ENCODE measurements at places on chromosomes 11 and 22.

- no peak for DNase-seq
These were observed 3.4 kb downstream of the TAGLN start for GRCh38 chr11:117202386-117203068.

- no peak for DNase-seq
These were observed 38.8 kb downstream of the CLDN25 start for GRCh38 chr11:113818426-113818825.

- DNase-seq: no peak
These were observed 87.1 kb upstream of the CSNK2A3 start for GRCh38 chr11:11440144-11440543.

DNA sequence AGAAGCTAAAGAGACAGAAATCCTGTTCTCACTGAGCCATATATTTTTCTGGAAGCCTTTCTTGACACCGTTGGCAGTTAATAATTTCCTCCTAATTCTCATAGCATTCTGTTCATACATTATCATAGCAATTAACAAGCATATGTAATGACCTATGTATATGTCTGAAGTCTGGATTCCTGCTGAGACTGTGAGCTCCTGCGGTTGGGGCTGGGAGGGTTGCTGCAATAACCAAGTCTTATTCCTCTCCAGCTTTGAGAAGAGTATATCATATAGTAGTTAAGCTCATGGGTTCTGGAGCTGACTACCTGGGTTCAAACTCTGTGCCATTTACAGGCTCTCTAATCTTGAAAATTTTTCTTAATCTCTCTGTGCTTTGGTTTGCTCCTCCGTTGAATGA, 175.2 kb downstream of the MAML2 start:
- DNase-seq: no peak

DNA sequence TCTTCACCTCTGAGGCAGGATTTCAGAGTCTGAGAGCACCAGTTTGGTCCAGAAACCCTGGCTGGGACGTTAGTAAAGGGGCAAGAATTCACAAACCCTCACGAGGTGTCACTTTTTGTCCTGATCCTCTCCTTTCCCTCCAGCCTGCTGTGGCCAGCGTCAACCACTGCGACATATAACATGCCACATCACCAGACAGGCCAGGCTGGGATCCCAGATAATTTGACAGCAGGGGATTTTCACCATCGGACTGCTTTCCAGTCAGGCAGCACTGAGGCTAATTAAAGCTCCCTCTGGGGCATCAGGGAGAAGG, 36.8 kb upstream of the RBFOX2 start:
- no peak for DNase-seq

DNA sequence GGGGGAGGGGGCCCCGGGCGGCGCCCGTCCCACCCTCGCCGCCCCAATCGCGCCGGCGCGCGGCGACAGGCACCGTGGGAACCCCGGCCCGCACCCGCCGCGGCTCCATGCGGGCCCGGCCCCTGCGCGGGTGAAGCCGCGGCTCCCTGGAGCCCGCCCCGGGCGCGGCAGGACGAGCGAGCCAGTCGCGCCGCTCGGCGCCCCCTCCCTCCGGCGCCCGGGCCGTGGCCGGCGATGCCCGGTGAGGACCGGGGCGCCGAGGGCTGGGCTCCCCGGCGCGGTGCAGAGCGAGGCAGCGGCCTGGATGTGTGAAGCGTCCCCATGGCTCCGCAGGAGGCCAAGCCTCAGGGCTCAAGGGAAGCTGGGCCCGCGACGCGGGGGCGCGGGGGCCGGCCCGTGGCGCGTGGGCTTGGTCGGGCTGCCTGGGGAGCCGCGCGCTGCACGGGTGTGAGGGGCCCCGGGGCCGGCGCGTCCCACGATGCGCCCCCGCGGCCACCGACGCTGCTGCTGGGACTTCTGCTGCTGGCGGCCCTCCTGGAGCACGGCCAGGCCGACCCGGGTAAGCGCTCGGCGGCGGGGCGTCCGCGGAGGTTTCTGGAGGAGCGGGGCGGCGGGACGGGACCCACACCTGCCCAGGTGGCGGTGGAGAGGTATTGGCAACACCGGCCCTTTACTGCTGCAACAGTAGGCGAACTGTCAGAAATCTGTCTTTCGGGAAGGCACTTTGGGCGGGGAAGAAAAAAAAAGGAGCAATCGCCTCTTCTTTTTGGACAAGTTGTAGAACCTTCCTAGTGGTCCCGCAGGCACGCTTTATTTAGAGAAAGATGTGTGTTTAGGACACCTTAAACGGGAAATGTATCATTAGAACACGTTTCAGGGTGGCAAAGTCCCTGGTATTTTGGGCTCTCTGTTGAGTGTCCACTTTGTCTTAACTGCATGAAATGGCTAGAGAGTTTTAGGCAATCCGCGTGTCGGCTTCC, 119.4 kb downstream of the HIPK3 start:
- DNase-seq: peak; percentile 48

GRCh38 chr11:20388096-20389055, 860 bp downstream of the PRMT3 start:
- DNase-seq: no peak

GRCh38 chr11:114909866-114910265, 231.5 kb downstream of the NXPE2 start:
- no peak for DNase-seq

- peak; percentile 35 for DNase-seq
These were observed 71.4 kb upstream of the B3GNT6 start for GRCh38 chr11:76962583-76963416.

DNA sequence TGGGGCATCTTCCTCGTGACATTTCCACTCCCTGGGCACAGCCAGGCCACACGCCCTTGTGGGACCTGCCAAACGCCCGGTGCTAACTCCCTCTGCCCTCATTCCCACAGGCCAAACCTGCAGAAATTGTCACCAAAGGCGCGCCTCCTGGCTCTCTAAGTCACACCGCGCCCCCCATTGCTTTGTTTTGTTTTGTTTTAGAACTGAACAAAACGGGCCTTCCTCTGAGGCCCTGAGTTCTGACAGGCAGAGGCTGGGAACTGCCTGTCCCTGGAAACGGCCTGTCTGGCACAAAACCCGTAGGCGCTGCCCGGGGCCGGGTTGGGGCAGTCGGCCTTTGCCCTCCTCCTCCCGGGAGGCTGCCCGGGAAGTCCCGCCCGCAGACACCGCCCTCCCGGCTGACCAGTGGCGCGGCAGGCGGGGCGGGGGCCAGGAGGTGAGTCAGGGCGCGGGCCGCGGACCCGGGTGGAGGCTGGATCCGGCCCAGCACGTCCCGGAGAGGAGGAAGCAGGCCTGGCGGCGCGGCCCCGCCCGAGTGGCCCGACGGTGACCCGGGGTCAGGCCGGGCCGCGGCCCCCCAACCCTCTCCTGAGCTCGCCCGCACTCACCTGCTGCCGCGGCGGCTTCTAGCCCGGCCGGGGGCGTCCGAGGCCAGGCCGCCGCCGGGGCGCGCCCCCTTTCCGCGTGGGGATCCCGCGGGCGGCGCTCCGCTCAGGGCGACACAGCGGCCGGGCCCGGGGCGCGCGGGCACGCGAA, 465 bp downstream of the SUN2 start:
- peak; percentile 70 for DNase-seq

DNA sequence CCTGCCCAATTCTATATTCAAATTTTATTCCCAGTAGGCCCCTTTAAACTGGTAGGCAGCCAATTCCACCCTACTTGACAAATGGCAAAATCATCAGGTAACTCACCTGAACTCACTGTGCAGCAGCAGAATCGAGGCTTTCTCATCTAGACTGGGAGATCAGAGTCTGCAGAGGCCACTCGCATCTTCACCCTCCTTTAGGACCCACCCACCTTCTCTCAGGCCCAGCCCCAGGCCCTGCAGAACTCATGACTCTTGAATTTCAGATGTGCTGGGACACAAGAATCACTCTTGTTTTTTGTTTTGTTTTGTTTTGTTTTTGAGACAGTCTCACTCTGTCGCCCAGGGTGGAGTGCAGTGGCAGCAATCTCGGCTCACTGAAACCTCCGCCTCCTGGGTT, 38.8 kb downstream of the MICAL3 start:
- DNase-seq: no peak

DNA sequence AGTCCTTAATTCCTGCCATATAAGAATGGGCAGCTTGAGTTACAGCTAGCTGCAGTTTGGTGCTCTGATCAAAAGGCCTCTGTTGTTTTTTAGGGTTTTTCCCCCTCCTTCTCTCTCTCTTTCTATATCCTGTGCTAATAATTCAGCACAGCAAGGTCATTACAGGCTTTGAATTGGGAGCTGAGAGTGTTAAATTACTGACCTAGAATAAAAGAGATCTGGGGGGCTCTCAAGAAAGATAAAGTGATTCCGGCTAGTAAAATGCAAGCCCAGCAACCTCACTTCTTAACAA, 84.9 kb downstream of the CSTPP1 start:
- DNase-seq: no peak

GRCh38 chr11:419248-420005, 4.6 kb upstream of the SIGIRR start:
- no peak for DNase-seq

GRCh38 chr11:1699771-1700170, 2.8 kb downstream of the KRTAP5-6 start:
- no peak for DNase-seq

- DNase-seq: no peak
These were observed 12.8 kb downstream of the CD82 start for GRCh38 chr11:44578279-44578678.

DNA sequence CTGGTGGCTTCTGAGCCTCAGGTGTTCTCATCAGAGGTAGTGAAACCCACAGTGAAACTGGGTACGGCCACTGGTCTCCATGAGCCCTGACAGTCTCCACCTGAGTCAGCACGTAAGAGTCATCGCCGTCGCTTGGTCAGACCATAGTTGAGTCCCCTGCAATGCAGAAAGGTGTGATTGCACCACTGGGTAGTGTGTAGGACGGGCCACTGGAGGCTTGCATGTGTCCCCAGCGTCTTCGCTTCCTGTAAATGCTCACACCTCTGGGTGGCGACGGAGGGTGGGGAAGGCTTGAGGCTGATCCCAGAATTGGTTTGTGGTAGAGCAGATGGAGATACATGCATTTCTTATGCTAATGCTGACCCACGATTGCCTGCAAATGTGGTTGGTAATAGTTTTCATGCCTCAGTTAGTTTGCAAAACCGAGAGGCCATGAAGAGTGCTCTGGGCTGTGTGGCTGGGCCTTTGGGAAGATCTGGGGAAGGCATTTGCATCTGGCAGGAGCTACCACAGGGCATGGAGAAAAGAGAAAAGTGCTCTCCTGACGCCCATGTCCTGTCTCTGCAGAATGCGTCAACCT, 26.5 kb downstream of the CTTN start:
- peak; percentile 48 for DNase-seq

- DNase-seq: no peak
These were observed 298.0 kb downstream of the TTC28 start for GRCh38 chr22:28381429-28382167.

DNA sequence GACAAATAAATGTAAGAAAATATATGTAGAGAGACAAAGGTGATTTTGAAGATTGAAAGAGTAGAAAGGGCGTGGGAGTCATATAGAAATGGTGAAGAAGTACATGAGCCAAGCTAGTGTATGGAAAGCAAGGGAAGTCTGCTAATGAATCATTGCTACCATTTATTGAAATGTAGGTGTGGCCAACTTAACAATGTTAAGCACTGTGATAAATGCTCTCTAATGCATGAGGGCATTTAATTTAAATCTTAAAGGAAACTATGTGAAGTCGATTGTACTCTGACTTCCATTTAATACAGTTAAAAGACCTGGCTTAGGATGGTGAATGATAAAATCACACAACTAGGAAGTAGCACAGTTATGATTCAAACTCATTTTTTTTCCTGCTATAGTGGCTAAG, 219.9 kb downstream of the CASP12 start:
- no peak for DNase-seq

DNA sequence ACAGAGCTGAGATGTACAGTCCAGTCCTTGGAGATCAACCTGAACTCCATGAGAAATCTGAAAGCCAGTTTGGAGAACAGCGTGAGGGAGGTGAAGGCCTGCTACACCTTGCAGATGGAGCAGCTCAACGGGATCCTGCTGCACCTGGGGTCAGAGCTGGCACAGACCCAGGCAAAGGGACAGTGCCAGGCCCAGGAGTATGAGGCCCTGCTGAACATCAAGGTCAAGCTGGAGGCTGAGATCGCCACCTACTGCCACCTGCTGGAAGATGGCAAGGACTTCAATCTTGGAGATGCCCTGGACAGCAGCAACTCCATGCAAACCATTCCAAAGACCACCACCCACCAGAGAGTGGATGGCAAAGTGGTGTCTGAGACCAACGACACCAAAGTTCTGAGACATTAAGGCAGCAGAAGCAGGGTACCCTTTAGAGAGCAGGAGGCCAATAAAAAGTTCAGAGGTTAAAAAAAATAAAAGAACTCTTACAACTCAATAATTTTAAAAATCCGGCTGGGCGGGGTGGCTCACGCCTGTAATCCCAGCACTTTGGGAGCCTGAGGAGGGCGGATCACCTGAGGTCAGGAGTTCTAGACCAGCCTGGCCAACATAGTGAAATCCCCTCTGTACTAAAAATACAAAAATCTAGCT, 69.9 kb upstream of the RTL6 start:
- no peak for DNase-seq

DNA sequence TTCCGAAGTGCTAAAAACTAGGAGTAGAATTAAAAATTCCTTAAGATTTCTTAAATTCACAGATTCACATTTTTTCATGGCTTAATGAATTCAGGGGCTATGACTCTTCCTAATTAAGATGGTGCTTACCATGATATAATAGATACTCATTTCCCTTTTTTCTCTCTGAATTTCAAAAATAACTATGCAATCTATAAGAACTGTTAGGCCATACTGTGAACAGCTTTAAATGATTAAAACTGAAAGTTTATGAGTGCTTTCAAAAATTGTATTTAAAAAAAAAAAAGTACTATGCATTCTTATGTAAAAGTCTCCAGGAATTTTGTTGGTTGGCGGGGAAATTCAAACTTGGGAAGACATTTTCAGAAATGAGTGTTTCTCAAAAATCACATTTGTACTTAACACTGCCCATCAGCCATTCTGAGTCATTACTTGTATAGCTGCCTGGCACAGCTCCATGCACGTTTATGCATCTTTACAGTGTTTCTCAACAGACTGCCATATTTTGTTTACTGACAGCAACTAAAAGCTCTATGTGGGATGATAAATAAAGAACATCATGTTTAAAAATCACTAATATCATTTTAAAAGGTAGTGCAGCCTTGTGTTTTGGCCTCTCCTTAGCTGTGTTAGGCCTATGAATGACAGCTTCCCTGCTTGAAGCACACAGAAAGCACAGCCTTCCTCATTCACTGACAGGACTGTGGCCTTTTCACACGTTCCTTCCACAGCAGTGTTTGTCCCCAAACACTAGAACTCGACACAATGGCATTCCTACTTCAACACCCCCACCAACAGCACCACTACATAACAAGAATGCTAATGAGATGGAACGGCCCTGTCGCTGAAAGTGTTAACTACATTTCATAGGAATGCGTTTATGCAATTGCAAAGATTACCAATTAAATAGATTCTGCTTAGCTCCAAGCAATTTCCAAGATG, 131.4 kb downstream of the DCDC1 start:
- no peak for DNase-seq

- DNase-seq: no peak
These were observed 297.9 kb upstream of the C11orf87 start for GRCh38 chr11:109123816-109124787.
